ENCODE measurements at places on chromosomes 2 and 18.
A peak's percentile ranks its signal among the peaks of the same experiment; 100 is the strongest.

DNA sequence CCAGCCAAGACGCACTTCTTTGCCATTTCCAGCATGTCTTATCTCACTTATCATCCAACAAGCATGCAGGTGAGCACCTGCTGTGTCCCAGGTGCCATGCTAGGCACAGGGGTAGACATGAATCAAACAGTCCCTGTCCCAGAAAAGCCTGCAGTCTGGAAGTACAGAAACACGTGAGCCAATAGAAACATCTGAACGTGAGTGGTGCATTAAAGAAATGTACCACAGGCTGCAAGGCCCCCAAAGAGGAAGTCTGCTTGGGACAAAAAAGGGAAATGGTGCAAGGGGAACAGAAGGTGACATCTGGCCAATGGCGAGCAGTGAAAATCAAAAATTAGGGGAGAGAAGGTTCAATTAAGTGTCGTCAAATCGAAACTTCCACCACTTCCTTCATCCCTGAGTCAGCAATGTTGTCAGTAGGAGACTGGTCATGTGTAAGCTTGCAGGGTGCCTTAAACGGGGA is 17.6 kb upstream of the TMEM247 start:
- no peak for DNase-seq

DNA sequence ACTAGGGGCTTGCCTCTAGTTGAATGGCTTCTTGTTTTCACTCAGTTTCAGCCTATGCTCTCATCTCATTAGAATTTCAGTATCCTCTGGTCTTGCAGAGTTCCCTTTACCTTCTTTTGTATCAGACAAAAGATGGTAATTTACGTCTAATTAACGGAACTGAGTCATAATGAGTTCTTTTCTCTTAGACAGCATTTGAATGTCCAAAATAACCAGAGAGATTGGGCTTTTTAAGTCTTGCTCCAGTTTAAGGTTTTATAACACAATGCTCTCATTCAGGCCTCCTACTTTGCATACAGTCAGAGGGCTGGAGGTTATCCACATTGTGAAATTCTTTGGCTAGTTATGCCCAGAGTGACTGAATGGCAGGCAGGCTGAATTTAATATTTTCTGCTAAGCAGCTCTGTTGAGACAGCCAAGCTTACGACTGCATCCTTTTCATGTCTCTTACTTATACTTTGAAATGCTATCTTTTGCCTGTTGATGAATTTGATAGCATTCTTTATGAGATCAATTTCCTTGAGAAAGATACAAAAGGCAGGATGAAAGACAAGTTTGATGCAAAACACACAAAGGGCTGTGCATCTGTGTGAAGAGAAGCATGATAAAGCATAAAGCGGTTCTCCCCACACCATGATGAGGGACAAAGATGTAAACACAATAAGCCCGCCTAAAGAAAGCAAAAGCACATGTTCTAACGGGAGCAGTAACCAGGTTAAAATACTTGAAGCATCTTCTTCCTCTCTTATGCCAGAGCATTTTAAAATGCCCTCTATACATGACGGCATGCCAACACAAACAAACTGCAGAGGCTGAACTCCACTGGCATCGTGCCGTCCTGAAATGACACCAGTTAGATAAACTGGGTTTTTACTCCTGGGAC is 90.0 kb downstream of the CDH2 start:
- DNase-seq: no peak

GRCh38 chr18:51559198-51559901 is 361.9 kb upstream of the MEX3C start:
- no peak for DNase-seq

GRCh38 chr18:57585421-57585820 is 1.1 kb downstream of the FECH start:
- DNase-seq: no peak

GRCh38 chr2:230795856-230796255 is 68.9 kb upstream of the ITM2C start:
- no peak for DNase-seq

DNA sequence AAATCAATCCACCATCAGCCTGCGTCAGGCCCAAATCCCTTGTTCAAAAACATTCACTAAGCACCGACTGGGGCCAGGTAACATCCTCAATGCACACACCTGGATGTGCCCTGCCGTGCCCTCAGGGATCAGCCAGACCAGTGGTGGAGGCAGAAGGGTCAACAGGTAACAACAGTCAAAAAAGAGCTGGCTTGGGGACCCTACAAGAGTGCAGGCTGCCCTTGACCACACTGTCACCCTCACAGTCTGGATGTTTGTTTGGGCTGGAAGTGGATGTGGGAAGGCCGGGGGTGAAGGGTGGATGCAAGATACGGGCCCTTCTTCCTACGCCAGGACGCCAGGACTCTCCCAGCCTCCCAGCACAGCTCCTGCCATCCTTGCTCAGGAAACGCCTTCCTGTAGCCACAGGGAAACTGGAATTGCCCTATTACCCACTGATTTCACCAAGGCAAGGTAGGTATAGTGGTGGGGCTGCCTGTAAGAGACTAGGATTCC is 2.7 kb downstream of the BIN1 start:
- no peak for DNase-seq

GRCh38 chr2:162369551-162369950 is 25.6 kb downstream of the GCA start:
- no peak for DNase-seq

DNA sequence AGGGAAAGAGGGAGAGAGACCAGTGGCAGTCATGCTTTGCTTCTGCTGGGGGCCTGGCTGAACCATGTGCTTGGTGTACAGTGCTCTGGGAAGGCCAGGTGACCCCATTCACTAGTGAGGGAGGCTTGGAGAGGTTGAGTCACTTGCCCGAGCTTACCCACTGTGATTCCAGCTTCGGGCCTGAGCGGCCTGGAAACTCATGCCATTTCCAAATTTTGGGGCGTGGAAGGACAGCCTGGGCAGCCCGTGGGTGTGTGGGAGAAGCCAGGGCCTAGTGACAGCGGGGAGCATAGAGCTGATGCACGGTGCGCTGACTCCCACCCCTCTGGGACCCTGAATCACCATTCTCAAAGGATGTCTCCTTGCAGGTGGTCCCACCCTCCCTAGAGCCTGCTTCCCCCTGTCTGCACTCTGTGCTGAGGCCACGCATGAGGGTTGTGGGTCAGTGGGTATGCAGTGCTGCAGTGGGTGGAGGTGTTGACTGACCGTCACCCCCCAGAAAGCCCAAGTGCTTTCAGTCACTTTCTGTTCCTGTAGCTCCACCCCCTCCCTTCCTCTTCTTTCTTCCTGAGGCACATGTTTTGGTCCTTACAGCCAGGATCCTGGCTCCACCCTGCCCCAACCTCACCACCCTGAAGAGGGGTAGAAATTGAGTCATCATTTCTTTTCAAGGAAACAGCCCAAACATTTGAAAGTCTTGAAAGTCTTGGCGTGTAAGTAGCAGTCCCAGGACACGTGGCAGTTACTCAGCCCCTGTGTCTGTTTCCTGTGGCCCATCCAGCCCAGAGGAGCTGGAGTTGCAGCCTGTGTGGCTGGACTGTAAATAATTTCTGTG is 69.3 kb upstream of the MCFD2 start:
- DNase-seq: no peak

DNA sequence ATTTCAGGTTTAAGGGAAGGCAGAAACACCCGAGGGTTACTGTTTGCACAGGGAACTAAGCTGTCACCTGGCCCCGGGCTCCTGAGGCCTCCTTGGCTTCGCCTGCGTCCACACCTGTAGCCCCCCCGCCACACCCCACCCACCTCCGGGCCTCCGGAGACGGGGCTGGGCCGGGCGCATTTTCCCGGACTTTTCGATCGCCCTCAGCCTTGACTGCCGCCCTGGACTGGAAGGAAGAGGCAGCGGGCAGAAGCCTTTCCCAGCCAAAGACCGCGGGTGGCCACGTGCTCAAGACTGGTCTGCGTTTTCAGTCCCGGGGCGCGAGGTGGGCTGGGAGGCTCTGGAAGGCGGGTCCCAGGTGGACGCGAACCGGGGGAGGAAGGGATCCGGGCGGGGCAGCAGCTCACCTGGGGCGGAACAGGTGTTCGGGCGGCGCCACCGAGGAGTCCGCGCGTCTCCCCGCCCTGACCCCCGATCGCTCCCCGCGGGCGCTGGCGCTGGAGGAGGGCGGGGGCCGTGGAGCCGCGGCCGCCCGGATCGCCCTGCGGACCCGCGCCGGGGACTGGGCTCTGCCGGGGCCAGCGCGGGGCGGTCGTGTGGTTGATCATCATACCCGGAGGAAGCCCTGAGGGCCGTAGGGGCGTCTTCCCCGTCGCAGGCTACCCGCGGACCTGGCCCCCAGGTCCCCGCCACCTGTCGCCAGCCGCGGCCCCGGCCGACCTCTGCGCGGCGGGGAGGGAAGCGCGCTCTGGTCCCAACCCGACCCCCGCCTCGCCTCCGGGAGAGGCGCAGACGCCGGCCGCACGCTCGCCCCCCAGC is 3.2 kb downstream of the ID2 start:
- peak; percentile 45 for DNase-seq

DNA sequence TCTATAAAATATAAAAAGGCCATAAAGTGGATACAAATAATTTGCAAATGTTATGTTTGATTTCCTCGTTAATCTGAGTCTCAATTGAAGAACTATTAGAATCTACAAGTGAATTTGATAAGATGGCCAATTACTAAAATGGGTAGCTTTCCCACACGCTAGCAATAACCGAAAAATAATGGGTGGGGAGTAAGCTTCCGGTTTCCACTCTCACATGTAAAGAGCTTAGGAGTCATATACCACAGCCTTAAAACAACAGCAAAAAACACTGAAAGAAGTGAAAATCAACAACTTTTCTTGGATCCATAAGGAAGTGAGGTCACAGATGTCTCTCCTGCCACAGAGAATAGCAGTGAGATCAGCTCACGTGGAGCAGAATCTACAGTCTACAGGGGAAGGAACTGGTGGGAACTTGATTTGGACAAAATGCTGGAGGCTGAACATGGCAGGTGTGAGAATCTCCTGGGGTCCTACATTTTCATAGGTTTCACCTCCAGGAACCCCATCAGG is 18.6 kb downstream of the THAP4 start:
- DNase-seq: peak; percentile 53

GRCh38 chr2:216217904-216218260 is 108.7 kb downstream of the XRCC5 start:
- no peak for DNase-seq

GRCh38 chr18:49936821-49937220 is 123.5 kb upstream of the ACAA2 start:
- DNase-seq: no peak

DNA sequence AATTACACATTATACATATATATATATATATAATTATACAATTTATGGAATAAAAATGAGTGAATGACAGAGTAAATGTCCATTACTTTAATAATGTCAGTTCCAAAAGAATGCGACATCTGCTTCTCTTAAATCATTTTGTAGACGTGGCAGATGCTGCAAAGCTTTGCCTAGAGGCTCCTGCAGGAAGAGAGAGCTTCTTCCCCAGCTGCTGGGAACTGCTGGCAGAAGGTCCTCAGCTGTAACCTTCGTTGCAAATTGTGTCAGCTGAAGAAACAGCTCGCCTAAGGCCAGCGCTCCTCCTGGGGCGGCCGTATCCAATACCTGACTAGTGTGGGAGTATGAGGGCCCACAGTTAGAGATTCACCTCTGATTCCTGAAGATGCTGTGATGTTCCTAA is 9.6 kb upstream of the THNSL2 start:
- DNase-seq: no peak

GRCh38 chr2:220585241-220585640 is 957.8 kb downstream of the SLC4A3 start:
- no peak for DNase-seq

GRCh38 chr2:189412330-189412953 is 28.8 kb upstream of the WDR75 start:
- DNase-seq: no peak

DNA sequence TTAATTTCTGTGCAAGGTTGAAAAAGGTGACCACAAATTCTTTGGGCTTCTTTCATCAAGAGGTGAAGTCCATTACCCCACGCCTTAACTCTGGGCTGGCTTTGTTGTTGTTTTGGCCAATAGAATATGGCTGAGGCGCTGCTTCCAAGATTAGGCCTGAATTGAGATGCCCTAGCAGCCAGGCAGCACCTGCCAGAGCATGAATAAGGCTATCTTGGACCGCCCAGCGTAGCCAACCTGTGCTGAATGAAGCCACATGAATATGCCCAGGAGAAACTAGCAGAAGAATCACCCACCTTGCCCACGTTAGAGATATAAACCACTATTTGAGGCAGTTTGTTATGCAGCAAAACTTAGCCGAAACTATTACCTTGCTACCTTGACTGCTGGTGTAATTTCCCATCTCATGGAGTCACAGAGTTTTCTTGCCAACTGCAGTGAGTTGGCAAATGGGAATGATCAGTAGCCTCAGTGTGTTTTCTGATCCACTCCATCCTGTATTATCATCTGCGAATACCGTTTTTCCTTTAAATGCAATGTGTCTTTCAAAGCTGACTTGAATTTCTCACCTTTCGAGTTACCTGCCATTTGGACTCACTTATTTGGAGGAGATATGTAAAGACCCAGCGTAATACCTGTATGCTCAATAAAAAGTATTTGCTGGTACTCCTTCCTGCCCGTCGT is 679 bp downstream of the TSGA10 start:
- no peak for DNase-seq

- DNase-seq: no peak
Measured at GRCh38 chr2:85731606-85732005, 22.2 kb upstream of the ATOH8 start.

DNA sequence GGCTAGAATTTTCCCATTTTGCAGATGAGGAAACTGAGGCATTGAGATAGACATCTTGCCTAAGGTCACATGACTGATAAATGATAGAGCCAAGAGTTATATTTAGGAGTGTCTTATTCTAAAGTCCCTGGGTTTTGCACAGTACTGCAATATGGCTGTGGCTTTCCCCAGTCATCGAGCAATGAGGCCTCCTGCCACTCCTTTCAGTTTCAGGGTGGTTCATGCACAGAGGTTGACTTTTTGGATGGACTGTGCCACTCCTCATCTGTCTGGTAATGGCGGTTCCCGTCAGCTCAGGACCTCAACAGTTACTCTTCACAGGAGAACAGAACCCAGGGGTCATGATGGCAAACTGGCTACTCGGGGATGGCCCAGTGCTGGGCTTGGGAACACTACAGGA is 131.1 kb downstream of the ACKR3 start:
- no peak for DNase-seq

DNA sequence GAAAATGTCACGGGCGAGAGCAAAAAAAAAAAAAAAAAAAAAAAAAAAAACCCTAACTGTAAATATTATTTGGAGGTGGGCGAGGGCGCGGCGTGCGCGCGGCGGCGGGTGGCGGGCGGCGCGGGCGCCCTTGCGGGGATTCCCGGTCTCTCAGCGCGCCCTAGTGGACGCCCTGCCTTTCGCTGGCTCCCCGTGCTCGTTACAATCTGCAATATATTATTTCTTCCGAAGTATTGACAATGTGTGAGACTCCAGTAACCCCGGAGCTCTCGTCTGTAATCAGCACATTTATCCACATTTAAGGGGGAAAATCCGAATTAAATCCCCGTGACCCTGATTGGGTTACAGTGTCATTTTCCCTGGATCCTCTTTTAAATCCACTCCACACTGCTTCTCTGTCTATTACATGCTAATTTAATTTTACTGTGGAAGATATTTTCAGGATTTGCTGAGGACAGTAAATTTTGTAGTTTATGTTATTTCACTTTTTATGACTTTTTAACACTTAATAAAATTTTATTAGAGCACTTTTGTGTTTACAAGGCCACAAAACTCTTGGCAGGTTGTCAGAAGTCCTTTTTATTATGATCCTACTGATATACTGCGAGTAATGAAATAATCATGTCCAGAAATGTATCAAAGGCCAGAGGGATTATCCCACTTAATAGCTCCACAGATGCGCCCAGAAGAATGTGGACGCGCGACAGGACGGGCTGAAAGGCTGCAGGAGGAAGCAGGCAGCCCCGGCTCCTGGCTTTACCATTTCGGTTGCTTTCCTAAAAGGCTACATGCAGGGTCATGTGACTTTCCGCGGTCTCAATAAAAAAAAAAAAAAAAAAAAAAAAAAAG is 369.1 kb downstream of the MTX2 start:
- DNase-seq: peak; percentile 31

- no peak for DNase-seq
Measured at GRCh38 chr2:38502107-38502506, 100.6 kb downstream of the HNRNPLL start.
